ENCODE measurements at places on chromosomes 7 and 10. TPM values are rescaled to one million over a fixed set of nuclear protein-coding genes. Genes with fewer than 3 reads are reported as not detected.
A peak's percentile ranks its signal among the peaks of the same experiment; 100 is the strongest.

Gene FRA10AC1
- 13.6 TPM for total RNA-seq

Gene OLAH
- total RNA-seq, result not detected

DNA sequence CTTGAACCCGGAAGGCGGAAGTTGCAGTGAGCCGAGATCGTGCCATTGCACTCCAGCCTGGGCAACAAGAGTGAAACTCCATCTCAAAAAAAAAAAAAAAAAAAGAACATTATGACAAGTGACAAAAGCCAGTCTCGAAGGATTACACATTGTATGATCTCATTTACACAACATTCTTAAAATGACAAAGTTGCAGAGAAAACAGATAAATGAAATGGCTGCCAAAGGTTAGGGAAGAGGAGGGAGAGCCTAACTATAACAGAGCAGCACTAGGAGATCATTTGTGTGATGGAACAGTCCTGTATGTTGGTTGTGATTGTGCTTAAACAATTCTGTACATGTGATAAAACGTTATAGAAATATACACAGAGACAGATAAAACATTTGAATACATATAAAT, 16.2 kb upstream of the CPVL start:
- no peak for DNase-seq

DNA sequence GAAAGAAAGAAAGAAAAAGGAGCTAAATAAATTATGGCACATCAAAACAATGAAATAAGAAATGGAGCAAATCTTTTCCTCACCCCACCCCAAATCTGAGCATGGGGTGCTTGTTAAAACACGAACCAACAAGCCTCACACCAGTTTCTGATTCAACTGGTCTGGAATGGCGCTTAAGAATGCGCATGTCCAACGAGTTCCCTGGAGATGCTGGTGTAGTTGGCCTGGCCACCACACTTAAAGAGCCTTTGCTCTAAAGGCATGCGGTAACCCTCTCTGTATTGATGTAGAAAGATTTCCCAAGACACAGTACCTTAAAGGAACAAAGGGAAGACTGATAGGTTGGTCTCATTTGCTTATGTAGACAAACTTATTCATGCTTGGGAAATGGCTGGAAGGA, 49.1 kb upstream of the STEAP1B start:
- no peak for DNase-seq

Gene CCDC146
- 3.4 TPM for total RNA-seq

Gene NME8
- total RNA-seq, result not detected

DNA sequence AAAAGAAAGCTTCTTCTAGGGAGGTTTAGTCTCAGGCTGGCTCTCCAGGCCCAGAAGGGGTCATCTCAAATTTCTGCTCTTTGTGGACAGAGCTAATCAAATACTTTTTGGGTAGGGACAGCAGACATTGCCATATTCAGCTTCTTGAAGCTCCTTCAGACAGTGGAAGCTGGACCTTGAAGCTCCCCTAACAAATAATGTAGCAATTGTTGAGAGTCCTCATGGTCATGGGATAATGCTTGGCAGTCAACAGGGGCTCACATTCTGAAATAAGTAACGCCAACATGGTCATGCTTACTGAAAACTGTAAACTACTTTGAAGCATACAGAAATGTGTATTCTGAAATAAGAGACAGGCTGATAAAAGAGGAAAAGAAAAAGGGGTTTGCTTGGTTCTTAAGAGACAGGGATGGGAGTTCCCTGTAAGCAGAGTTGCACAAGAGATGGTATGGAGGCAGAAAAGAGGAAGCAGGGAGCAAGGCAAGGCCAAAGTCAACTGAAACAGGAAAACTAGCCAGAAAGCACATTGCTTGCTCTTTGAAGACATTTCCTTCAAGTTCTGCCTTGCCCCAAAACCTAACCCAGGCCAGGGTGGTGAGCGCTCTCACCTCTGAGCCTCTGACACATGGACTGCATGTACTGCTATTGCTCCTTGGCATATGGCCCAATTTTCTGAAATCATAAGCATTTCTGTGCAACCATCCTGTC, 53.1 kb upstream of the KMT2E start:
- no peak for DNase-seq

GRCh38 chr10:22479419-22479818, 134.1 kb downstream of the SPAG6 start:
- no peak for DNase-seq

- DNase-seq, result no peak
These were observed 529.5 kb upstream of the SEMA3D start for GRCh38 chr7:85716353-85716752.

DNA sequence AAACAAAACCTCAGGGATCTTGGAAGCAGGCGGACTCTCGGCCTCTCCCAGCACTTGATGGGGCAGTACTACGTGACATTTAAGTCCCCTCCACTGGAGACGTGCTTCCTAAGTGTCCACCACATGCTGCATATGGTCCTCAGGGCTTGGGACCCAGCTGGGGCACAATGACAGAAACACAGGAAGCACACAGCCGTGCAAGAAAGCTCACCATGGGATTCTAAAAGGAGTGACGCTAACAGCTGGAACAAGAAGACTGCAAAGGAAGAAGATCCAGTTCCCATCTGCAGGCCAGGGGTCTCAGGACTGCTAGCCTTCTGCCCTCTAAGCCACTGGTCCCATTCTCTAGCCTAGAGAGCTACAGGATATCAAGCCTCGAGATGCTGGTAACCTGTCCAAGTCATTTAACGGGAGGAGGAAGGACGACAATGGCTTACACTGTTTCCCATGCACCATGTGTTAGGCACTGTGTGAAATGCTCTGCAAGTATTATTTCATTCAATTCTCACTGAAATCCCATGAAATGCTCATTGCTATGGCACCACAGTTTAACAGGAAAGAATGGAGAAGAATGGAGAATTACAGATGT, 61.1 kb downstream of the KCNMA1 start:
- no peak for DNase-seq

Gene MLXIPL
- total RNA-seq, result 10.6 TPM

- DNase-seq, result no peak
These were observed 55.0 kb downstream of the ICA1 start for GRCh38 chr7:8206956-8207355.

DNA sequence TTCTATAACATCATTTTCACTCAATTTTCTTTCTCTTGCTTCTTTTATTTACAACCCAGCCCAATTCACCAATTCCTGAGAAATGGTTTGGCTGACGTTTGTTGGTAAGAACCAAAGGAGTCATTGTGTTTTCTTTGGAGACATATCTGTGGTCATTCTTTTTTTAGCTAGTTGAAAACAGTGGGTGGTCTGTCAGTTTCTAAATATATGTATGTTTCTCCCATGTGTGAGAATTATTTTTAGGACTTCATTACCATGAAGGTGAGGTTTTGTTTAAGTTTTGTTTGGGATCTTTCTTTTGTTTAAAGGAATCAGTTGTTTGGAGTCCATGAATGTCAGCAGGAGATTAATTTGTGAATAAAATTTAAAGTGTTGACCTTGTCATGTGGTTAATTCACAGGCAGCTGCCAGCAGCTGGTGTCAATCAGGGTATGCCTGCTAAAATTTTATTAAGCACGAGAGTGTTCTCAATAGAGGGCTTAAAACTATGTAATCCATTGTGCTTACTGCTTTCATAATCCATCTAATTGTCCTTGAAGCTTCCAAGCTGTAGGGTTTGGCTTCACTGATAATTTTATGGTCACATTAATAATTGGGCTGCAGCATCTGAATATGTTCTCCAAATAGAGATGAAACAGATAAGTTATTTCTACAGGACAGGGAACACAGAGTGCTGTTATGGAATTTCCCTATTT, 38.7 kb downstream of the INSYN2A start:
- peak; percentile 77 for DNase-seq

Gene ARF5
- total RNA-seq, result 286 TPM

DNA sequence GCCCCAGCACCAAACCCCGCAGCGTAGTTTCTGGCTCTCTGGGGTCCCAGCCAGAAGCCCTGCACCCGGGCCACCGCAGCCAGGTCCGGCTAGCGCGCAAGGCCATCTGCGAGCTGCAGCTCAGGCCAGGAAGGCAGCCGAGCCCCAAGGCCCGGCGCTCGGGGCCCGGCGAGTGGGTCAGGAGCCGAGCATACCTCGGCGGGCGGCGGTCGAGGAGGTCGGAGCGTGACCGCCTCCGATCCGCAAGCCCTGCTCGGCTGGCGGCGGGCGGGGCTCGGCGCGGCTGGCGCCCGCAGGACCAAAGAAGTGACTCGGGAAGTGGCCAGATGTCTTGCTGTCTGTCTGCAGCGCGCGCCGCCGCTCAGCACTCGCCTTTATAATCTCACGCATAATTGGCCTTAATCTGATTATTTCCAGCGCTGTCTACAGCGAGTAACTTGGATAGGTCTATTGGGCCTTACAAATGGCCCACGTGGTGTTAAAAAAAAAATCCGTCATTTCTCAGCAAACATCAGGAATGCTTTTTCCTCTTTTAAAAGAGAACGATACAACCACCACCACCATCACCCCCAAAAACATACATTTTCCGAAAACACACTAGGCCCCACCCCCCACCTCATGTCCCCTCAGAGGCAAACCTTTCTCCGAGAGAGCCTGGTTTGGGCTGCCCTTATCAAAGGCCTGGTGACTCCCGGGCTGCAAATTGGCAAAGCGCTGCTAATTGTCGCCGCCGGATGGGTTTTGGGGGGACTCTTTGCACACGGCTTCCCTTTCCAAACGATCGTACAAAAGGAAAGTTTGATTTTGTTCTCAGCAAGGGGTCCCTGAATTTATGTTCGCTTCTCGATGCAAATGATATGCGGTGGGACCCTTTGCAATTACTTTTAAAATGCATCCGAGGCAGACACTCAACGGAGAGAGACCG, at the start of gene DRGX:
Gene DRGX (minus strand): TSS at position 349 of the 925 bp plus-strand sequence. CDS start 649 bp downstream, outside the sequence.
- no peak for DNase-seq

GRCh38 chr10:6213908-6214307, 11.2 kb downstream of the PFKFB3 start:
- no peak for DNase-seq

Gene SORCS3
- total RNA-seq, result not detected

Measured in myocyte (in vitro differentiated cells).